ENCODE measurements at places on chromosomes 2 and 18. TPM values are rescaled to one million over a fixed set of nuclear protein-coding genes. Genes with fewer than 3 reads are reported as not detected.

DNA sequence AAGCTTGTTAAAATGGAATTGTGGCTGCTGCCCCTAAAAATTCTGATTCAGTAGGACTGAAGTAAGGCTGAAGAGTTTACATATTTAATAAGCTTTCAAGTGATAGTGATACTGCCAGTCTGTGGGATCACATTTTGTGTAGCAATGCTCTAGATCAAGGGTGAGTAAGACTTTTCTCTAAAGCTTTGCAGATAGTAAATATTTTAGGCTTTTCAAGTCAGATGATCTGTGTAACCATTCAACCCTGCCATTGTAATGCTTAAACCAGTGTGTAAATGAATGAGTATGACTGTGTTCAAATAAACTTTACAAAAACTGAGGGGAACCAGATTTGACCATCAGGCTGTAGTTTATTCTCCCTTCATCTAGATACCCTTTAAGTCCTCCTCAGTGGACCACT lies 92.7 kb downstream of the PIK3C3 start:
- no peak for DNase-seq

GRCh38 chr18:7830468-7830867 lies 263.4 kb downstream of the PTPRM start:
- no peak for DNase-seq

DNA sequence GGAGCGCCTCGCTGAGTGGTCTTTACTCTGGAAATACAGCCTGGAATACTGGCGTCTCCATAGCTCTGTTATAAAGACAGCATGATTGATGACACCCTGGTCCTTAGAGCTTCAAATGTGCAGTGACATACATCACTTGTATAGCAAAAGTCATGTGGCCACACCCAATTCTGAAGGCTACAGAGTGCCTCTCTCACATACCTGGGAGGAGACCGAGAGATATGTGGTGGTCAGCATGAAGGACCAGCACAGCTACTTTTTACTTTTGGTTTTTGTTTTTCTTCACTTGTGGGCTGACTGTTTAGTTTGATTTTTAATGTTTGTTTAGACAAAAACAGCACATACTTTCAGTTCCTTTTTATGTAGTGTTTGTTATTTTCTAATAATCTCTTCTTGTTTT lies 938.5 kb upstream of the SOX11 start:
- no peak for DNase-seq

DNA sequence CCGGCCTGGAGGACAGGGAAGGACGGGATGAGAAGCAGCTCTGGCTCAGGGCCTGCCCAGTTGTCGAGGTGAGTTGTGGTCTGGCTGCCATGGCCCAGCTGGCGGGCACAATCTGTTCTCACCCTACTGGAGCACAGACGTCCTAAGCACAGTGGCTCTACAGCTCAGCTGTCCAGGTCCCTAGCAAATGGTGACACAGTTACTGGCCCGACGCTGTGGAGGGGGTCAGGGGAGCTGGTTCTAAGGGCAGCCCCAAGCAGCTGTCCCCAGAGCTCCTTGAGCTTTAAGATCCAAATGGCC lies 32.9 kb downstream of the KCNK3 start:
- DNase-seq: no peak

DNA sequence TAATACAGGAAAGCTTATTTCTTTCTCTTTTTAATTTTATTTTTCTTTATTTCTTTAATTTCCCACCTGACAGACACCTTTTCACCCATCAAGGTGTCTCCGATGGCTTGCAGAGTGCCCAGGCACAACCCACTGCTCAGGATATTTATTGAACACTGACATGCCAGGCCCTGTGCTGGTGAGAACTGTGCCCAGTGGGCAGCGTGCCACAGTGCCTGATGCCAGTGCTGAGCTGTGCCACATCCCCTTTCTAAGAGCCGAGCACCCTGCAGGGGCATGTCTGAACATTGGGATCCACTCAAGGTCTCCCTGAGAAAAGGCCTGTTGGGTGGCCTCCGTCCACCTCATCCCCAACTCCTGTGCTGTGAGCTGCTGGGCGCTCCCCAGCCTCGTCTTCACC lies 158.6 kb upstream of the RAB6C start:
- no peak for DNase-seq

- DNase-seq: no peak
Measured at GRCh38 chr2:161036926-161037325, 123.3 kb upstream of the TANK start.

Gene NHEJ1
- 14.3 TPM for total RNA-seq

DNA sequence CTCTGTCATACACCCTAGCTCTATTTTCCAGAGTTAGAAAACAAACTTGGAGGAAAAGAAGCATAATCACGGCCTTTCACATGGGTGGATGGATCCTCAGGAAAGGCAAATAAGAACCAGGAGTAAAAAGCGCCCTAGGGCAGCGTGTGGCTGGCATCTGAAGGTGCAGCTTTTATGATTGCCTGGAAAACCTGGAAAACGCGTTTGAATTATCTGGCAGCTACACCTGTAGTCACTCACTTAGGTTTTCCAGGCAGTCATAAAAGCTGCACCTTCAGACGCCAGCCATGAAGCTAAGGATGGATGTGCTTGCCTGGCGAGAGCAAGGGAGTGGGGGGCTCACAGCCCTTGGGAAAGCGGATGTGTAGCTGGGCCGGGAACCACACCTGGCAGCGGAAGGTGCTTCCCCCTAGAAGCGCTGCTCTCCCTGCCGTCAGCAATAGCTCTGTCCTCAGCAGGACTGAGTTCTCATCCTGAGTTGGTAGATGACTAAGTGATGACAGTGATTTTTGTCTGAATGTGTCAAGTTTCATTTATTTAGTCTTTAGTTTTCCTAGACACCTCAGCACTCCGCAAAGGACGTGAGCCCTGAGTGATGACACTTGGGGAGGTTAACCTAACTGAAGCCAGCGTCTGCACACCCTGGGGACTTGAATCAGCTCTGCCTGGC lies 82.0 kb downstream of the DCDC2C start:
- DNase-seq: no peak

DNA sequence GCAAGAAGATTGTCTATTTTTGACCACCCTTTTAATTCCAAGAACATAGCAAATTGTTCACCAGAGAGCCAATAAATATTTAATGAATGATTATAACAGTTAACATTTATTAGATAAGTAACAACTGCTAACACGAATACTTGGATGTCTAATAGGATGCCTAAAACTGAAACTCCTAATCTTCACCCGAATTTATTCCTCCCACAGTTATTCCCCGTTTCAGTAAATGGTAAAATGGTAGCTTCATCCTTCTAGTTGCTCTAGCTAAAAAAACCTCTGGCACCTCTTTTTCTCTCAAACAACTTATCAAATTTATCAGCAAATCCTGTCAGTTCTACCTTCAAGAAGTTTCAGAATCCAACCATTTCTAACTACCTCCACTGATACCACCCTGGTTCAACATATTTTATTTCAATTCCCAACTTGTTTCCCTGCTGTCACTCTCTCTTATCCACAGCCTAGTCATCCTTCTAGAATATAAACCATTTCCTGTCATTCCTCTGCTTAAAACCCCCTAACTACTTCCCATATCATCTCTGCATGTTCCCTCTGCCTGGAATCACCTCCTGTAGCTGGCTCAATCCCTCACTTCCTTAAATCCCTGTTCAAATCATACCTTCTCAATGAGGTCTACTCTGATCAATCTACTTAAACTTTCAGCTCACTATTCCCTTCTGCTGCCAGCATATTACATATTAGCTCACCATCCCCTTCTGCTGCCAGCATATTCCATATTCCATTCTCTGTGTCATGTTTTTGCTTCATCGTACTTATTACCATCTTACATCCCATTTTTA lies 93.8 kb downstream of the ROCK2 start:
- DNase-seq: no peak

Gene CRYGB
- not detected for total RNA-seq

DNA sequence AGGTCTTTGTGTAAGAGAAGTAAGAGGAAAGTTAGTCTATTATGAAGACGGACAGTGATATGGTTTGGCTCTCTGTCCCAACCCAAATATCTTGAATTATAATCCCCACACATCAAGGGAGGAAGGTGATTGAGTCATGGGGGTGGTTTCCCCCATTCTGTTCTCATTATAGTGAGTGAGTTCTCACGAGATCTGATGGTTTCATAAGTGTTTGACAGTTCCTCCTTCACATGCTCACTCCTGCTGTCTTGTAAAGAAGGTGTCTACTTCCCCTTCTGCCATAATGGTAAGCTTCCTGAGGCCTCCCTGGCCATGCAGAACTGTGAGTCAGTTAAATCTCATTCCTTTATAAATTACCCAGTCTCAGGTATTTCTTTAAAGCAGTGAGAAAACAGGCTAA lies 67.6 kb downstream of the NEURL3 start:
- no peak for DNase-seq
